Activated CD4-positive, alpha-beta T cell treated with anti-CD3 and anti-CD28 coated beads, Interleukin-2, amount 50 U/mL, for 16 hours (primary cell): ENCODE measurements at places on chromosomes 1 and 21.

DNA sequence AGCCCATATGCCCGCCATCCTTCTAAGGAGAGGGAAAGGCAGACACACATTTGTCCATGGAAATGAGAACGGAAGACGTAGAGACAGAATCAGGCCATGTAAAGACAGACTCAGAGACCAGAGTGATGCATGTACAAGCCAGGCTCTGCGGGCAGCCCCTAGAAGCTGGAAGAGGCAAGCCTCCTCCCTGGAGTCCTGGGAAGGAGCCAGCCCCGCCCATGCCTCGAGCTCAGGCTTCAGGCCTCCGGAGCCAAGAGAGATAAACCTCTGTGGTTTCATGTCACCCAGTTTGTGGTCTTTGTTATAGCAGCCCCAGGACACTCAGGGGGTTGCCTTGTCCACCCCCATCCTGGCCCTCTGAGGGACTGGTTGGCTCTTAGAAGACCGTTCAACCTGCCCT, 11.6 kb downstream of the PDE9A start:
- DNase-seq = no peak

DNA sequence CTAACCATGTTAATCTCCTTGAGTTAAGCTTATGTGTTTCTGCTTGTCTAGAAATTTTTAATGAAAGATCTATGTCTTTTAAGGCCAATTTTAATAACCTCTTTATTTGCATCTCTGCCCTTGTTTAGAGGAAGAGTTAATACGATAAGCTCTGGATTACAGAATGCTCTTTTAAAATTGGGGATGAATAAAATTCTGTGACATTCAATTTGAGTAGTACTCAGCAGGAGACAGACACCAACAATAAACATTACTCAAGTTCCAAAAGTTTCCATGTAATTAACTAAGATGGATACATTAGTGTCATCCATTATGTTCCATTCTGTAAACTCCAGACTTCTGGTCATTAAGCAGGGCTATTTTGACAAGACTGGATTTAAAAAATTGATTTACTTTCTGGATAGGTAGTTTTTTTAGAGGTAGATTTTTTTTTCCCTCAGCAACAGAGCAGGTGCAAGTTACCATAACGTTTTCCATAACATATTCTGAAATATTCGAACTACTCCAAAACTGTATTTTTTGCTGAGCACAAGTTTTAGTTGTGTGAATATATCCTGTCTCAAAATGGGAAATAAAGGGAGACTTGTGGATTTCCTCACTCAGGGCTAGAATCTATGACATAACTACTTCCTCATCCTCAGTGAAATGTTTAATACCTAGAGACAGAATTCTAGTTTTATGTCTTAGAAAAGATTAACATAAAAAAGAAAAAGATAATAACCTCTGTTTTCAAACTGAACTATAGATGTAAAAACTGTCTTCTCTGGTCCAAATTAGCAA, 221.7 kb downstream of the NEGR1 start:
- no peak for DNase-seq

GRCh38 chr1:211825980-211826379, 4.6 kb downstream of the LPGAT1 start:
- no peak for DNase-seq

DNA sequence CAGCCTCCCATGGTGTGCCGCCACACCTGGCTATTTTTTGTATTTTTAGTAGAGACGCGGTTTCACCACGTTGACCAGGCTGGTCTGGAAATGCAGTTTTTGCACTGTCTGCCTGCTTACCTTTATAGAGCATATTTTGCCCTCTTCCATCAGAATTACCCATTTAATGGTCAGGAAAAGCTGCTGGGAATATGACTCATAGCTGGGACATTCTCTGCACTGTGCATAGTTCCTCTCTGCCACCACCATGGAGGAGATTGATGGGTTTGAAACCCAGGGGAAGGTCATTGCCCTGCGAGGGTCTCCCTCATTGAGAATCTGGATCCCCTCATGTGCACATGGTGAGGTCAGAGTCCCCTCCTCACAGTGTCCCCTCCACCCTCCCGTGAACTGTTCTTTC, 32.1 kb downstream of the MX1 start:
- no peak for DNase-seq

- no peak for DNase-seq
Measured at GRCh38 chr1:246265481-246265880, 241.6 kb downstream of the SMYD3 start.

- no peak for DNase-seq
Measured at GRCh38 chr1:240508201-240508600, 103.8 kb downstream of the GREM2 start.

DNA sequence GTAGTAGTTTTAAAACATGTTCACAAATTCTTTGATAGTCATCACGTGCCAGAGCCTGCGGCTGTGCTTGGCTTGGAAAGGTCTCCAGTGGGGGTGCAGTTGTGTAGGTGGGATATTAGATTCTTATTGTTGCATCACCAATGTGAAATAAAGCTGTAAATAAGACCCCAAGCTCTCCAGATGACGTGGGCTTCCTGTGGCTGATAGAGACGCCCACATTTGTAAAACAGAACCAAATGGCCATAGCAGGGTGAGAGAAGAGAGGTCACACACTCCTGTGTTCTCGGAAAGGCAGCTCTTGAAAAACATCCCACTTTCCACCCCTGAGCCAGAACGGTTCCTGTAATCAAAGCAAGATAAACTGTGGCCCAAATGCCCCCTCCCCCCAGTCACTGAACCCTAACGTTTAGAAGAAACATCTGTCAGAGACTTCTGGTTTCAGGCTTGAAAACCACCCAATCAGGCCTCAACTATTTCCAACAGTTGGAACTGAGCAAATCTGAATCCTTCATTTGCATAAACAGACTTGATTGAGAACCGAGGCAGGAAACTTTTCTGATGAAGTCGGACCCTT, 6.6 kb upstream of the NTPCR start:
- peak; percentile 32 for DNase-seq
